ENCODE measurements at places on chromosomes 6 and 20.

GRCh38 chr6:56538851-56539250, 103.8 kb downstream of the DST start:
- DNase-seq = no peak

- DNase-seq = no peak
Observed at GRCh38 chr6:6619021-6619794, 30.7 kb downstream of the LY86 start.

- DNase-seq = no peak
Observed at GRCh38 chr20:47821481-47822100, 36.3 kb upstream of the SULF2 start.

GRCh38 chr20:50286609-50287008, 96.0 kb downstream of the CEBPB start:
- DNase-seq = peak; percentile 89

DNA sequence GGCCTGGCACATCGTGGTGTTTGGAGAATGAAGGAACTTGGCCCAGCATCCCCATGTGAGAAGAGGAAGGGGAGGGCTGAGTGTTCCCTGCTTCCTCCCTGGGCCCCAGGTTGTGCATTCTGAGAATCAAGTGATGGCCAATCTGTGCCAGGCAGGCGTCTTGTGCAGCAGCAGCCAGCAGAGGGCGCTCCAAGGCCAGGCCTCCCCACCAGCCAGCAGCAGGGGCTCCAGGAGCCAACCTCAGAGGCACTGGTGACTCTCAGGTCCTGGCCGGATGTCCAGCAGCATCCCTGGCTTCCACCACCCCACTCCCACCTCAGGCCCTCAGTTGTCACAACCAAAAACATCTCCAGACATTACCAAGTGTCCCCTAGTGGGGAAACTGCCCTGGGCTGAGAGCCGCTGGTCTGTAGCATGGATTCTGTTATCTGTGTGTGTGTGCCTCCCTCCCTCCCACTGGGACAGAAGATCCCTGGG, 192.0 kb downstream of the PREX1 start:
- DNase-seq = peak; percentile 36
